ENCODE measurements at places on chromosomes 12 and 14. TPM values are rescaled to one million over a fixed set of nuclear protein-coding genes. Genes with fewer than 3 reads are reported as not detected.

DLK1 gene
- not detected for total RNA-seq

RNASE3 gene
- total RNA-seq = not detected

CDK17 gene
- total RNA-seq = 23.9 TPM

GPR132 gene
- total RNA-seq = 0.04 TPM

LTB4R2 gene
- total RNA-seq = 9.3 TPM

PAWR gene
- 141 TPM for total RNA-seq

PLEKHG7 gene
- total RNA-seq = not detected

CLEC2B gene
- not detected for total RNA-seq

GALNT8 gene
- not detected for total RNA-seq

RASSF9 gene
- 0.17 TPM for total RNA-seq

NYNRIN gene
- total RNA-seq = 3.1 TPM

TRAF3 gene
- 35.0 TPM for total RNA-seq

GPX2 gene
- 4.3 TPM for total RNA-seq

FANCM gene
- total RNA-seq = 15.6 TPM

EML1 gene
- 12.0 TPM for total RNA-seq

Data from PC-3 (cell line).